ENCODE measurements at places on chromosomes 3 and 15. TPM values are rescaled to one million over a fixed set of nuclear protein-coding genes. Genes with fewer than 3 reads are reported as not detected.

DNA sequence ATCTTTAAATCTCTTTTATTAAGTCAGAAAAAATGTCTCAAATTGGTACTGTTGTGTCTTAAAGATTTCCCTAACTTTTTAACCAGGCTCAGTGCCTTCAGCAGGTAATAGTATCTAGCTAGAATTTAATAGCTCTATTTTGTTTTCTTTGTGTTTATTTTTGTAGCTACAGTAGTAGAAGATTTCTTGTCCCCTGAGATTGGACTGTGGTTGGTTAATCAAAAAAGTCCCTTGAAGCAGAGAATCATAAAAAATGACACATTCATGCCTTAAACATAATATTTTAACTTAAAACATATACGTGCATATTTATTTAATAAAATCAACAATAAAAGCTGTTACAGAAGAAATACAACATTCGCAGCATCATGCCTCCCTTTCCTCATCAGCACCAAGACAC is 102.8 kb downstream of the EEFSEC start:
- no peaks in the 10 kb centered on the region for H3K4me1 ChIP-seq
- H3K4me3 ChIP-seq, result no peak overlapping the region
- no peak overlapping the region for H3K27ac ChIP-seq
- no peak for DNase-seq
- H3K27me3 ChIP-seq, result no peaks in the 10 kb centered on the region

DNA sequence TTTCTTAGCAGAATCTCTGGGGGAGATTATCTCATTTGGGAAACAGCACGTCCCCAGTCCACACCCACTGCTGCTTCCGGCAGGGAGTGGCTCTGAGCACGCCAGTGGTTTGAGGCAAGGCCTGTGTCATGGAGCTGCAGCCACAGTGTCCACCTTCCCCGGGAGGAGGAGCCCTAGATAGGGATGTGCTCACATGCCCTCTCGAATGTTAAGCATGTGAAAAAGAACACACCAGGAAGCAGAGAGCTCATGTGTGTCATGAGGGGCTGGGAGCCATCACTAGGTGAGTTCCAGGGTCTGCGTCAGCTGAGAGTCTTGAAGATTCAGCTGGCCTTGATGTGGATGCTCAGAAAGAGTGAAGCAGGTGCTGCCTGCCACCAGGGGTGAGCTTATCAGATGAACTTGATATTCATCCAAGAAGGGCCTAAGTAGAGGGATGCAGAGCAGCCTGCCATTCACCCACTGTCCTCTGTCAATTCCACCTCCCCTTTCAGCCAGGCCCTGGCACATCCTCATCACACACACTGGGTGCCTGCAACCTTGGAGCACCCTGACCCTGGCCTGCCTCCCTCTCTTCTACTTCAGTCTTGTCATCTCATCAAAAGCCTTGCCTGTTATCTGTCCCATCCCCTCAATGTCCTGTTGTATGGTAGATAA is 16.3 kb downstream of the ITGA11 start:
- DNase-seq, result no peak
- no peak overlapping the region for H3K27ac ChIP-seq
- peaks cover 11% of the 10 kb centered on the region for H3K4me1 ChIP-seq
- H3K4me3 ChIP-seq, result no peak overlapping the region
- H3K27me3 ChIP-seq, result no peaks in the 10 kb centered on the region

DNA sequence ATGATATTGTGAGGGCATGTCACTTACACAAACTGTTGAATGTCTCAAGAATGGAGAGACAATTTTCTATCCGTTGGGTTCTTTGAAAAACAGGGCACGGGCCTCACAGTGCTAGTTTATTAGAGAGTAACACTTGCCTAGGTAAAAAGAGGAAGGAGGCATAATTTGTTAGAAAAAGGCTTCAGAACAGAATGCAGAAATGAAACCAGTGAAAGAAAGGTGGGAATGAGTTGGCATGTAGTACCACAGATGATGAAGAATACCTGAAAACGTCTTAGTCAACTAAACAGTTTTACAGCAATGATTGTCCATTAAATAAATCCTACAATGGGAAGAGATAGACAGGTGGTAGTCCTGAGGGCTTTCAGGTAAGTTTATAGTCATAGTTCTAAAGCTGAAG is 1399.7 kb upstream of the CADM2 start:
- no peaks in the 10 kb centered on the region for H3K4me1 ChIP-seq
- DNase-seq, result no peak
- H3K4me3 ChIP-seq, result no peak overlapping the region
- H3K27ac ChIP-seq, result no peak overlapping the region

GRCh38 chr3:181030948-181031347 is 41.4 kb upstream of the DNAJC19 start:
- no peak overlapping the region for H3K27ac ChIP-seq
- no peaks in the 10 kb centered on the region for H3K27me3 ChIP-seq
- no peaks in the 10 kb centered on the region for H3K36me3 ChIP-seq
- H3K4me3 ChIP-seq, result no peak overlapping the region

- no peak overlapping the region for H3K4me3 ChIP-seq
- no peak overlapping the region for H3K27ac ChIP-seq
- no peaks in the 10 kb centered on the region for H3K4me1 ChIP-seq
- DNase-seq, result no peak
These were observed 166.0 kb downstream of the NTRK3 start for GRCh38 chr15:88090481-88091011.

Gene GOLGA8T
- total RNA-seq, result 0.54 TPM

Gene CNTN3
- total RNA-seq, result 0.24 TPM
